ENCODE measurements at places on chromosomes 12 and 14.

GRCh38 chr14:24427537-24428508, 1.6 kb downstream of the CBLN3 start:
- no peak for DNase-seq

DNA sequence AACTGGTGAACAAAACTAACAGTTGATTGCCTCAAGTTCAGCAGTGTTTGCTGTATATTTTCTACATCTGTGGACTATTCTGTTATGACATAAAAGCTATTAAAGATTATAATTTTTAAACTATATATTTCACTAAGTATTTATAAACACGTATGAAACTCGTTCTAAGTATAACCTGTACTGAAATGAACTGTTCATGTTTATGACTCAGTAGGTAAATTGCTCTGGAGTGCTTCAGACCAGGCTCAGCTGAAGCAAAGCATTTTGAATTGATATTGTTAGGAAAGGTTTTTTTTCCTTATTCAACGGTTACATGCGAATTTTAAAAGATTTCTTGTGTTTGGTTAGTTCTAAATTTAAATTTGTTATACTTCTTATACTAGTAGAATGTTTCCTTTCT, 151.3 kb downstream of the RAD51B start:
- no peak for DNase-seq

- DNase-seq, result no peak
Measured at GRCh38 chr12:126191031-126191891, 1126.0 kb downstream of the AACS start.

DNA sequence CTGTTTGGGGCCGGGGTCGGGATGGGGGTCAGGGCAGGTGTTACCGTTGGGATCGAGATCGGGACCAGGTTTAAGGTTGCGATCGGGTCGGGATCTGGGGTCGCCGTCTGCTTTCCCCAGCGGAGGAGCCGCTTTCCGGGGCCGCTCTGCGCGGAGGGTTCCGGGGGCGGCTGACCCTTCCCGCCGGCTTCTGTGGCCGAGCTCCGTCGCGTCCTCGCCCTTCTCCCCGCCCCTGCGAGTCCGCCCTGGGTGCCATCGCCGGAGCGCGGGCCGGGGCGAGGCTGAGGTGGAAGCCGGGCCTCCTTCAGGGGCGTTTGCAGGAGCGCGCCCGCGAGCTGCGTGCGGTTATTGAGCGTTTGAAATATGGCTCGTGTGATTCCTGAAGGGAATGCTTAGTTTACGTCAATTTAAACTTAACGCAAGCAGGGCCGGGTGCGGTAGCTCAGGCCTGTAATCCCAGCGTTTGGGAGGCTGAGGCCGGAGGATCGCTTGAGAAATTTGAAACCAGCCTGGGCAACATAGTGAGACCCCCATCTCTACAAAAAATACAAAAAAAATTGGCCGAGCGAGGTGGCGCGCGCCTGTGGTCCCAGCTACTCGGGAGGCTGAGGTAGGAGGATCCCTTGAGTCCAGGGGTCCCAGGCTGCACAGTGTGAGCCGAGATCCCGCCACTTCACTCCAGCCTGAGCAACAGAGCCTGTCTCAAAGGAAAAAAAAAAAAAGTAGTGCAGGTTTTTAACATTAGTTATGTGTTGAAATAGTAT, 620 bp downstream of the PGAM5 start:
- DNase-seq, result no peak
